CD14-positive monocyte (primary cell): ENCODE measurements at places on chromosomes 3 and 15. TPM values are rescaled to one million over a fixed set of nuclear protein-coding genes. Genes with fewer than 3 reads are reported as not detected.
A peak's percentile ranks its signal among the peaks of the same experiment; 100 is the strongest.

GRCh38 chr3:128439226-128439625, 27.5 kb downstream of the DNAJB8 start:
- no peaks in the 10 kb centered on the region for H3K36me3 ChIP-seq
- no peak overlapping the region for H3K4me3 ChIP-seq
- no peaks in the 10 kb centered on the region for H3K4me1 ChIP-seq
- DNase-seq: no peak

DNA sequence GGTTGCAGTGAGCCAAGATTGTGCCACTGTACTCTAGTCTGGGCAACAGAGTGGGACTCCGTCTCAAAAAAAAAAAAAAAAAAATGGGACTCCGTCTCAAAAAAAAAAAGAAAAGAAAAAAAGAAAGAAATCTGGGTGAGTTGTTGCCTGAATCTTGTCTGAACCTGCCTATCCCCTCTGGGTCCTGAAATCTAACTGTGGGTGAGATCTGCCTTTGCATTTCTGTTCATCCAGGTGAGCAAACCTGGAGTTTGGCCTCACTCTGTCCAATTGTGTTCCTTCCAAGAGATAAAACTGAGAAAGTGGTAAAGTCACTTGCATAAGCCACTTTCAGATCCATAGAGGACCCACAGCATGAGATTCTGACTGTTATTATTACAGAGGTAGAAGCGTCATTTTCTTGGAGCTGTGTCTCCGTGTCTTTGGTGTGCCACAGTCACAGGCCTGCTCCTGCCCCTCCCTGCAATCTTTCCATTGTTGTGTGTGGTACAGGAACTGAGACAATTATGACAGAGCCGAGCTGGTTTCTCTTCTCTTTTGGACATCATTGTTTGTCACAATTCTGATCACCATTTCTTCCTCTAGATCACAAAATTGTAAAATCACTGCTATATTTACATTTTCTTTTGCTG, 235.9 kb downstream of the LPP start:
- no peaks in the 10 kb centered on the region for H3K27me3 ChIP-seq
- peaks cover 59% of the 10 kb centered on the region for H3K4me1 ChIP-seq
- peak overlapping the region; percentile 96 for H3K27ac ChIP-seq
- peak overlapping the region; percentile 45 for H3K4me3 ChIP-seq

GRCh38 chr15:71366926-71367325, 251.7 kb downstream of the THSD4 start:
- no peaks in the 10 kb centered on the region for H3K27me3 ChIP-seq
- no peaks in the 10 kb centered on the region for H3K4me1 ChIP-seq
- DNase-seq: no peak
- H3K27ac ChIP-seq: no peak overlapping the region

- no peaks in the 10 kb centered on the region for H3K36me3 ChIP-seq
- no peak overlapping the region for H3K4me3 ChIP-seq
- H3K27ac ChIP-seq: no peak overlapping the region
- peaks cover 4% of the 10 kb centered on the region for H3K4me1 ChIP-seq
- no peak for DNase-seq
Measured at GRCh38 chr3:183473969-183474368, 45.5 kb upstream of the MCF2L2 start.

DNA sequence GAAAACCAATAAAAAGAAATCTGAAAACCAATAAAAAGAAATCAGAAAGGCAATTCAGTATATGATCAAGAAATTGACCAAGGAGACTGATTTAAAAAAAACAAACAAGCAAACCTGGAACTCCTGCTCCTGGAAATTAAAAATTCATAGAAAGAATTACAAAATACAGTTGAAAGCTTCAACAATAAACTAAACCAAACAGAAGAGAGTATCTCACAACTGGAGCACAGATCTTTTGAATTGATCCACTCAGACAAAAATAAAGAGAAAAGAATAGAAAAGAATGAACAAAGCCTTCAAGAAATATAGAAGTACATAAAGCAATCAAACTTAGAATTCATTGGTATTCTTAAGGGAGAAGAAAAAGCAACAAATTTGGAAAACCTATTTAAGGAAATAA, 271.4 kb downstream of the MBNL1 start:
- no peak overlapping the region for H3K4me3 ChIP-seq
- H3K4me1 ChIP-seq: no peaks in the 10 kb centered on the region
- no peaks in the 10 kb centered on the region for H3K27me3 ChIP-seq
- H3K27ac ChIP-seq: no peak overlapping the region
- no peaks in the 10 kb centered on the region for H3K36me3 ChIP-seq
- DNase-seq: no peak

GRCh38 chr3:139572847-139573672, 33.5 kb upstream of the RBP1 start:
- H3K36me3 ChIP-seq: no peaks in the 10 kb centered on the region
- peak overlapping the region; percentile 54 for H3K4me3 ChIP-seq
- no peaks in the 10 kb centered on the region for H3K27me3 ChIP-seq
- peak; percentile 86 for DNase-seq

GRCh38 chr3:59131016-59131766, 81.4 kb upstream of the CFAP20DC start:
- H3K36me3 ChIP-seq: no peaks in the 10 kb centered on the region
- no peak overlapping the region for H3K27ac ChIP-seq
- no peaks in the 10 kb centered on the region for H3K27me3 ChIP-seq
- DNase-seq: no peak

DNA sequence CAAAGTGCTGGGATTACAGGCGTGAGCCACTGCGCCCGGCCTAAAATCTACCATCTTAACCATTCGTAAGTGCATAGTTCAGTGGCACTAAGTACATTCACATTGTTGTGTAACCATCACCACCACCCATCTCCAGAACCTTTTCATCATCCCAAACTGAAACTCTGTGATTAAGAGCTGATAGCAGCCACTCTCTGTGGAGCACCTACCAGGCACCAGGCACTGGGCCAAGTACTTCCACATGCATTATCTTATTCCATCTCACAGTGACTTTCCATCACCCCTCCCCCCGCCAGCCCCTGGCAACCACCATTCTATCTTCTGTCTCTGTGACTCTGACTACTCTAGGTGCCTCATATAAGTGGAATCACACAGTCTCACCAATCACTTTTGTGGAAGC, 2.3 kb upstream of the INSYN1 start:
- no peaks in the 10 kb centered on the region for H3K4me1 ChIP-seq
- no peaks in the 10 kb centered on the region for H3K36me3 ChIP-seq
- H3K27ac ChIP-seq: no peak overlapping the region
- DNase-seq: no peak

DNA sequence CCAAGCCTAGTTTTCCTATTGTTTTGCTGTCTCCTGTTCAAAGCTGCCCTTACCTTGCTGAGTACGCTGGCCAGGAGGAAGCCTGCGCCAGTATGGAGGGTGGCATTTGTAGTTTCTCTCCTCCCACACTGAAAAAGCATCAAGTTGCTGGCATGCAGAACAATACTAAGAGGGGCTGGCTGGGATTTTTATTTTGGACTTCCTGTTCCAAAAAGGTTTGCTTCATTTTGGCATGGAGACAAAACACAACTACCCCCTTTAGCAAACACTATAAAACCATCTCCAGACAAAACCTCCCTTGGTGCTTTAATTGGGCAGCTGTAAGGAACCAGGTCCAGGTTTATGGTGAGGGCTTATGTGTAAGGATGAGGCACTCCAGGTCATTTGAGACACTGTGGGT, 457.6 kb downstream of the PDCD6IP start:
- no peak overlapping the region for H3K4me3 ChIP-seq
- H3K4me1 ChIP-seq: peaks cover 5% of the 10 kb centered on the region
- no peak for DNase-seq
- no peaks in the 10 kb centered on the region for H3K27me3 ChIP-seq

DNA sequence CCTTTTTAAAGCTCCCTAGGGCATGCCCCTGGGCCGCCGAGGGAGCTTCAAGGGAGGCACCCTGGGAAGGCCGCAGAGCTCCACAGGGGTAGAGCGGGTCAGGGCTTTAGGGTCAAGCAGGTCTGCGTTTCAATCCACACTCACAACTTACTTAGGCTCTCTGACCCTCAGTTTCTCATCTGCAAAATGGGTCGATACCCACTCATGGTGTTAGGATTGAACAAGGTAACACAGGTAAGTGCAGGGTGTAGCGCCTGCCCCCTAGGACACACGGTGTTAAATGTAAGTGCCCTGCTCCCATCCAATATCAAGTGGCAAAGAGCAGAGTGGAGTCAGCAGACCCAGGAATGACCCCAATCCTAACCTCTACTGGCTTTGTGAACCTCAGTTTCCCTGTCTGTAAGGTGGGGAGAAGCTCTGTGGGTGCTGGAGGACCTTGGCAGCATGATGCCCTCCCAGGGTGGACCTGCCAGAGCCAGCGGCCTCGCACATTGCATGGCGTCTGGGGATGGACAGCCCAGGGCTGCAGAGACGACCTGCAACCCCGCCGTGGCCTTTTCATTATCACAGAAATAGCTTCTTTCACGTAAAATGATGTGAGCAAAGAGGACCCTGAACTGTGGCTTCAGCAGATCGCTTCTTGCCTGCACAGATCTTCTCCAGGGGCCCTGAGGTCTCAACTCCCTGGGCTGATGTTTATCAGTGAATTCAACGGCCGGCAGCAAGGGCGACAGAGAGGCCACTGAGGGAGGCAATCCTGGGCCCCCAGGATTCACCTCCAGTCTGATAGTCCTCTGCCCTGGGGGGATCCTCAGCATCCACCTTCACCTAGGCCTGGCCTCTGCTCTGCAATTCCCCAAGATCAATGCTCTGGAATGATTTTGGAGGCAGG, 138.5 kb downstream of the CHSY1 start:
- no peak overlapping the region for H3K27ac ChIP-seq
- H3K36me3 ChIP-seq: no peaks in the 10 kb centered on the region
- H3K4me1 ChIP-seq: peaks cover 13% of the 10 kb centered on the region
- H3K4me3 ChIP-seq: no peak overlapping the region

DNA sequence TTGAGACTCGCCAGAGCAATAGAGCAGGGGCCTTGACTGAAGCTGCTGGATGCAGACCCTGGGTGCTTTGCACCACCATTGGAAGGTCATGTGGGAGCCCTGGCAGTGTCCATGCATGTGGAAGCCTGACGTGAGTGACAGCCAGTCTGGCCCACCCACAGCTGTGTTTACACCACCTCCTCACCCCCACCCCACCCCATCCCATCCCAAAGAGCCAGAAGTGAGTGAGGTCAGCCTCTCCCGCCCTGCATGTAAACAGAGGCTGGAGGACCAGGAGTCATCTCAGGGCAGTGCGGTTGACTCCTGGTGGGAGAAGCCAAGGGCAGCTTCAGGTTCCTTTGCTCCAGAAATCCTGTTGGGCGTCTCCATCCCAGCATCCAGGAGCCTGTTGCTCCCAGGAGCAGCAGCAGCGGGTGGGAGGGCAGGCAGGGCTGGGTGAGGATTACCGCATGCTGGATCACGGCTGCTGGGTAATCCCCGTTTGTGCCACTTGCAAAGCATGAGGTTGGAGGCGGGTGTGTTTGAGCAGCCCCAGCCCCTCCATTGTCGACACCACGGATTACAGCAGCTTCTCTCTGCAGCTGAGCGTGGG, 44.6 kb downstream of the CORO2B start:
- H3K36me3 ChIP-seq: no peaks in the 10 kb centered on the region
- no peak overlapping the region for H3K27ac ChIP-seq
- H3K27me3 ChIP-seq: no peaks in the 10 kb centered on the region
- H3K4me1 ChIP-seq: peaks cover 6% of the 10 kb centered on the region
- no peak for DNase-seq

Gene ZDHHC19
- not detected for polyA plus RNA-seq

Gene MYRIP
- polyA plus RNA-seq: not detected in 2 replicates

Gene C3orf52
- polyA plus RNA-seq: not detected in 2 replicates

Gene C2CD4A
- polyA plus RNA-seq: not detected

Gene RFTN1
- polyA plus RNA-seq: 15.5 and 17.4 TPM in 2 replicates

Gene FSD2
- polyA plus RNA-seq: not detected in 2 replicates

Gene HGD
- not detected for polyA plus RNA-seq

Gene IFT57
- polyA plus RNA-seq: 3.6 and 4.9 TPM in 2 replicates

Gene AP4E1
- polyA plus RNA-seq: 5.3 TPM

Gene GOLGA8Q
- 0.28 and 1.4 TPM in 2 replicates for polyA plus RNA-seq
